ENCODE measurements at places on chromosomes 13 and 19. TPM values are rescaled to one million over a fixed set of nuclear protein-coding genes. Genes with fewer than 3 reads are reported as not detected.

Gene PLK5
- not detected for total RNA-seq

DNA sequence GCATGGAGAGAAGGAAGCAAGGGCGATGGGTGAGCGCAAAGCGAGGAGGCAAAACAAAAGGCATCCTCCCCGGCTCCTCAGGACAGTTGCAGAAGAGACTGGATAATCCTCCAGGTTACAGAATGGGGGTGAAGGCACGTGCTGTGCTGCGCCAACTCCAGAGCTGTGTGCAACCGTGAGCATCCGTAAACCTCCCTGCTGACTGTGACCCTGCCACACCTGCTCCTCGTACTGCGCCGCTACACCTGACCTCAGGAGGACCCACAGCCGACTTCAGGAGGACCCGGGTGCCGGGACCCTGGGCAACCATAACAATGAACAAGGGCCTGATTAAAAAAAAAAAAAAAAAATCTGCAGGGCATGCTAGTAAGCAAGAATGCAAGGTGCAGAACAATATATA lies 68.7 kb downstream of the SLC7A1 start:
- no peak overlapping the region for H3K27ac ChIP-seq
- no peak overlapping the region for H3K4me3 ChIP-seq
- no peaks in the 10 kb centered on the region for H3K27me3 ChIP-seq

DNA sequence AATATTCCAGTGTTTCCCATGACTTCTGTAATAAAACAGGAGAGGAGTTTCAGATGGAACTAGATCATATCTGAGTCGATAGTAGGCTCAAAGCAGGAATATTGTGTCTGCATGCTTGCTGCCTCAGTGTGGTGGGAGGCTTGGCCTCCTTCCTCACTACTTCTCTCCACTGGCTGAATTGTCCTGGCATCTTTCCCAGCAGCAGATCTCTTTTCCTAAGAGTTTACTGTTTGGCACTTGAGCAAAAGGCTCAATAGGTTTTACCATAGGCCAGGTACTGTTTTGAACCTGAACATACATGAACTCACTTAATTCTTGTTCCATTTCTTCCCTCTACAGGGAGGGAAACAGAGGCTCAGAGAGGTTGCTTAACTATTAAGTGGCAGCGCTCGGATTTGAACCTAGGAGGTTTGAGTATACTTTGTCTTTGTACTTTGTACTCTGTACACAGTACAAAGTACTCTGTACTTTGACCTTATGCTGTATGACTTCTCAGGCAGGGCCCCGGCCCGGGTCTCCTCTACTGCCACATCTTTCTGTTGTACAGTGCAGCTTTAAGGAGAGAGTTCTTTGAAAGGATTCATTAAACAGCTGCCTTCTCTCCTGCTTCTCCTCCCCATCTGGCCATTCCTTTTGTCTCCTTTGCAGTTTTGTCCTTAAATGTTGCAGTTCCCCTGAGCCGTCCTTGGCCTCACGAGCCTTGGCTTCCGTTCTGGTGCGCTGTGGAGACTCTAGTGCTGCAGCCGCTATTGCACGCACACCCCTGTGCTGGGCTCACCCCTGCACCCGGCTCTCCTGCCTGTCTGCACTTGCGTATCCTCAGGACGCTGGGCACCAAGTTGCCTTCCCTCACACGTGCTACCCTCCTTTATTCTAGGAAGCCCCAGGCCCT lies 8.1 kb downstream of the B3GLCT start:
- no peak overlapping the region for H3K27ac ChIP-seq
- no peak for DNase-seq
- H3K4me3 ChIP-seq, result no peak overlapping the region

DNA sequence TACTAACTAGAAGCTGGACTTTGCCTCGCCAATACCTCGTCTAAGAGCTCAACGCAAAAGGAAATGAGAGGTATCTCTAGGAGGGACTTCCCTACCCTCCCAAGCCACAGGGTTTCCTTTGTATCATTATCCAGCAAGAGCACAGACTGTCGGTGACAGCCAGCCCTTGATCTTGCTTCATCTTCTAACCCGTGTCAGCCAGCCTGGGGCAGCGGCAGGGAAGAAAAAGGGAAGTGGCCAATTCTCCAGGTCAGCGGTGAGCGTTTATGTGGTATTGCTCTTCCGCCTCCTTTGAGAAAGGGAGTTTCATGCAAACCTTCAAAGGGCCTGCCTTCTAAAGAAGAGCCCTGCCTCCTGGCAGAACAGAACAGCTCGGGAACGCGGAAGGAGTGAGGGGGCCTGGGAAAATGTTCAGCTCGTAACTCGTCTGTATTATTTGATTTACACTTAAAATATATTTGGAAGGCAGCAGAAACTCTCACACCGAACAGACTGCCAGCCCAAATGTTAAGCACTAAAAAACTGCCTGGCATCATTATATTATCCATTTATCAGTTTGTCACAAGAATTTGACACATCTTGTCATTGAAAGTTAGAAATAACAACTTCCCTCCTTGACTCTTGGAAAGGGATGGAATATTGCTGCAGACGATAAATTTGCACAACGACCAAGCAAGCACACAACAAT lies 41.8 kb downstream of the EFNB2 start:
- no peak for DNase-seq
- peaks cover 12% of the 10 kb centered on the region for H3K36me3 ChIP-seq
- H3K27me3 ChIP-seq, result no peaks in the 10 kb centered on the region
- H3K4me3 ChIP-seq, result no peak overlapping the region
- H3K27ac ChIP-seq, result no peak overlapping the region

GRCh38 chr13:84831666-84832657 lies 949.7 kb upstream of the SLITRK1 start:
- no peak for DNase-seq
- no peaks in the 10 kb centered on the region for H3K4me1 ChIP-seq
- H3K27ac ChIP-seq, result no peak overlapping the region
- H3K36me3 ChIP-seq, result no peaks in the 10 kb centered on the region

DNA sequence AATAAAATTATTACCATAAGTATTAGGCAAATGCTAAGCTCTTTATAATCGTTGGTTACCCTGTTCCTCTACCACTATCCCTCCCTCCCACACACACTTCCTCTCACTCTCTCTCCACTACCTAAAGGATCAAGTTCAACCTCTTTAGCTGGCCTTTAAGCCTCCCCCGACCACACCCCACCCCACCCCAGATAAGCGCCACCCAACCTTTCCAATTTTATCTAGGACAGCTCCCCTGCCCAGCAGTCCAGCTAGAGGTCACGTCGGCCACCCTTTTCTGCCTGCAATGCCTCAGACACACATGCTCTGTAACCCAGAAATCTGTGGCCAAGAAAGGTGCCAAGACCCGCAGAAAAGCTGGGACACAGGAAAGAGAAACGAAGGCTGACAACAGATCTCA lies 1.1 kb downstream of the LYPD4 start:
- DNase-seq, result no peak
- H3K27me3 ChIP-seq, result no peaks in the 10 kb centered on the region
- H3K36me3 ChIP-seq, result no peaks in the 10 kb centered on the region
- H3K27ac ChIP-seq, result no peak overlapping the region
- H3K4me3 ChIP-seq, result no peak overlapping the region

DNA sequence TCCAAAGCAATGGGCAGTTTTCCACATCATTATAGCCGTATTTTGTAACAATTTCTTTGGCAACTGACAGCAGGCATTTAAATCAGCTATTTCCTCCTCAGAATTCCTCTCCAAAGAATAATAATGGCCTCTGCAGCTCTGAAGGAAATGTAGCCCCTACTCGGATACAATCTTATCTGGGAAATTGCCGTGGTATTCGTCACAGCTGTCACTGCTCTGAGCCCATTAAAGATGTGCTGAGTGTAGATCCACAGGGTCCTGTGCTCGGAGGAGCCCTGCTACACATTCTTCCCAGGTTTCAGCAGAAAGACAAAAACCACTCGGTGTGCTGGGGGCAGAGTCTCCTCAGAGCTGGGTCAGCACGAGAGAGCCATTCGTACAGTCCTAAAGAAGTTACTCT lies 33.1 kb downstream of the MZT1 start:
- H3K4me3 ChIP-seq, result no peak overlapping the region
- H3K27ac ChIP-seq, result no peak overlapping the region
- DNase-seq, result no peak
- no peaks in the 10 kb centered on the region for H3K4me1 ChIP-seq

GRCh38 chr19:45556835-45557234 lies 27.8 kb downstream of the OPA3 start:
- no peaks in the 10 kb centered on the region for H3K36me3 ChIP-seq
- no peak overlapping the region for H3K4me3 ChIP-seq
- no peaks in the 10 kb centered on the region for H3K27me3 ChIP-seq
- DNase-seq, result no peak
- H3K4me1 ChIP-seq, result peaks cover 6% of the 10 kb centered on the region

GRCh38 chr13:84870190-84870589 lies 929.0 kb downstream of the SLITRK6 start:
- H3K27ac ChIP-seq, result no peak overlapping the region
- H3K4me1 ChIP-seq, result no peaks in the 10 kb centered on the region
- H3K4me3 ChIP-seq, result no peak overlapping the region

GRCh38 chr13:35697186-35697730 lies 220.8 kb upstream of the MAB21L1 start:
- no peak overlapping the region for H3K27ac ChIP-seq
- no peak overlapping the region for H3K4me3 ChIP-seq
- H3K36me3 ChIP-seq, result no peaks in the 10 kb centered on the region
- no peak for DNase-seq
- no peaks in the 10 kb centered on the region for H3K27me3 ChIP-seq

Gene ZNF708
- total RNA-seq, result 8.1 TPM

DNA sequence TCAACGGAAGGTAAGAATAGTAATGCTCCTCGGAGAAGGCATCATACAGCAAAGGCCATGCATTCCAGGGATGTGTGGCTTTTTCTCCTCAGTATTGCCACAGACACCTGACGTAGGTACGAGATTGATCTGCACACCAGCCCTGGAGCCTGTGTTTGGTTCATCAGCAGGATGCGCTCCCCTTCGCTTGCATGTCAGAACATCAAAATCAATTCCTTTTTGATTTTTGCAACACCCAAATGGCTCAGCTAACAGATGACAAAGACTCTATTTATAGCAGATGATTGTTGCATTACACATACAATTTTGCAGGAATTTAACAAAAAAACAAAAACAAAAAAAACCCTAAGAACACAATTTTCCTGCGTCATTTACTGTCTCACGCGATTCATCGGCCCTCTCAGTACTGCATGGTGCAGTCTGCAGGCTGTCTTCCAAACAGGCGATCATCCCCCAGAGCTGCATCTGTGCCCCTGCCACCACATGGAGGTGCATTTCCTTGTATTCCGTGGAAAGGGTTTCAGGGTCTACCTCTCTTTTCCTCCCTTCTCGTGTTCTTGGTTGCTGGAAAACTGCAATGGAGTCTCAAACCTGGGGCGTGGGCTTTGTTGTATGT lies 207.3 kb downstream of the TEX29 start:
- no peaks in the 10 kb centered on the region for H3K4me1 ChIP-seq
- H3K27me3 ChIP-seq, result no peaks in the 10 kb centered on the region
- H3K36me3 ChIP-seq, result no peaks in the 10 kb centered on the region
- H3K27ac ChIP-seq, result no peak overlapping the region

Gene ZNF154
- total RNA-seq, result 0.67 TPM

Gene KASH5
- not detected for total RNA-seq

GRCh38 chr19:30174791-30175190 lies 197.4 kb upstream of the ZNF536 start:
- no peak for DNase-seq
- H3K27me3 ChIP-seq, result no peaks in the 10 kb centered on the region
- no peak overlapping the region for H3K4me3 ChIP-seq

Gene CEACAM1
- 510 TPM for total RNA-seq

Gene ZNF730
- 1.6 TPM for total RNA-seq

GRCh38 chr19:1882089-1882785 lies 3.1 kb downstream of the ABHD17A start:
- H3K36me3 ChIP-seq, result no peaks in the 10 kb centered on the region
- no peaks in the 10 kb centered on the region for H3K27me3 ChIP-seq
- peak overlapping the region; percentile 15 for H3K27ac ChIP-seq
- H3K4me1 ChIP-seq, result peaks cover 10% of the 10 kb centered on the region

- no peaks in the 10 kb centered on the region for H3K27me3 ChIP-seq
- H3K36me3 ChIP-seq, result no peaks in the 10 kb centered on the region
- no peak overlapping the region for H3K27ac ChIP-seq
- no peaks in the 10 kb centered on the region for H3K4me1 ChIP-seq
- DNase-seq, result no peak
These were observed 7.6 kb downstream of the WTIP start for GRCh38 chr19:34489175-34489574.

GRCh38 chr19:41706741-41707501 lies 1.5 kb upstream of the CEACAM5 start:
- H3K27ac ChIP-seq, result peak overlapping the region; percentile 75
- peaks cover 7% of the 10 kb centered on the region for H3K4me1 ChIP-seq
- peak overlapping the region; percentile 33 for H3K4me3 ChIP-seq
- DNase-seq, result peak; percentile 87
- no peaks in the 10 kb centered on the region for H3K36me3 ChIP-seq
- no peaks in the 10 kb centered on the region for H3K27me3 ChIP-seq

DNA sequence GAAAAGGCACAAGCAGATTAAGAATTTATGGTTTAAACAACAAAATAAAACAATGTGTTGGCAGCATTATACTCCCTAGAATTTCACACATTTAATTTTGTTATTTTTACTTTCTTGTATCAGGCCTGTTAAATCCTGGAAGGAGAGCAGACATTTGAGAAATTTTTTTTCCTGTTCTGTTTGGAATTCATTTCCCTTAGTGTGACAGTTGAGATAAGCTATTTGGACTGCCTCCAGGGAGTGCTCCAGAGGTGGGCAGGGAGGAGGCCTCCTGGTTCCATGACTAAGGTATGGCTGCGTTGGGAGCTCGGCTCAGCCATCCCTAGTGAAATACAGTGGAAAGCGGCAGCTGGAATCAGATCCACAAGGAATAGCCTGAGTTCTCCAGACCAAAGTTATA lies 185.7 kb downstream of the KCNRG start:
- no peak for DNase-seq
- H3K4me3 ChIP-seq, result no peak overlapping the region
- H3K36me3 ChIP-seq, result no peaks in the 10 kb centered on the region
- no peaks in the 10 kb centered on the region for H3K27me3 ChIP-seq
- H3K27ac ChIP-seq, result no peak overlapping the region

GRCh38 chr13:33224686-33225085 lies 60.9 kb downstream of the STARD13 start:
- no peak overlapping the region for H3K27ac ChIP-seq
- no peak overlapping the region for H3K4me3 ChIP-seq
- DNase-seq, result no peak
- no peaks in the 10 kb centered on the region for H3K36me3 ChIP-seq
- H3K4me1 ChIP-seq, result no peaks in the 10 kb centered on the region

GRCh38 chr13:31923134-31923763 lies 108.3 kb upstream of the FRY start:
- H3K4me3 ChIP-seq, result no peak overlapping the region
- H3K27ac ChIP-seq, result no peak overlapping the region

GRCh38 chr13:42000846-42001245 lies 39.9 kb upstream of the VWA8 start:
- no peak overlapping the region for H3K4me3 ChIP-seq
- no peaks in the 10 kb centered on the region for H3K36me3 ChIP-seq
- no peaks in the 10 kb centered on the region for H3K4me1 ChIP-seq
- H3K27me3 ChIP-seq, result no peaks in the 10 kb centered on the region

GRCh38 chr13:94033098-94033497 lies 446.4 kb downstream of the DCT start:
- H3K27me3 ChIP-seq, result no peaks in the 10 kb centered on the region
- no peak overlapping the region for H3K4me3 ChIP-seq
- H3K4me1 ChIP-seq, result no peaks in the 10 kb centered on the region
- no peaks in the 10 kb centered on the region for H3K36me3 ChIP-seq

Gene NLRP9
- not detected for total RNA-seq

Gene MARK4
- total RNA-seq, result 28.6 TPM

Data from colonic mucosa (tissue), 4 donors.